ENCODE measurements at places on chromosomes 2 and 18.

DNA sequence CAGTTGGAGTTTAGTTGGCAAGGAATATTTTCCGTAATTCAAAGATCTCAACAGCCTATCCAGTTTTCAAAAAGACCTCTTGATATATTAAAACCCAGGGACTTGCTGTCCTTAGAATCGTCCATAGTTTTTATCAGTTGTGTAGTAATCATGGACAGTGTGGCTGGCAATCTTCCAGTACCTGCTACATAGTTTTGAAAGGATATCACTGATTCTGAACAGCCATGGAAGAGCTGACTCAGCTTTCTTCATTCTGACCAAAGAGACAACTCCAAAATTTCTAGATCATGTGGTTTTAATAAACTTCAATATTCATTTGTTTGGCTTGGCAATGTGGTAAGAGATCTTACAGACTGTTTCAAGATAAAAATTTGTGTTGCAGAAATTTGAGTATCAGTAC lies 616.7 kb downstream of the TDRD15 start:
- no peak for DNase-seq

GRCh38 chr2:107285621-107286299 lies 399.8 kb upstream of the ST6GAL2 start:
- no peak for DNase-seq

DNA sequence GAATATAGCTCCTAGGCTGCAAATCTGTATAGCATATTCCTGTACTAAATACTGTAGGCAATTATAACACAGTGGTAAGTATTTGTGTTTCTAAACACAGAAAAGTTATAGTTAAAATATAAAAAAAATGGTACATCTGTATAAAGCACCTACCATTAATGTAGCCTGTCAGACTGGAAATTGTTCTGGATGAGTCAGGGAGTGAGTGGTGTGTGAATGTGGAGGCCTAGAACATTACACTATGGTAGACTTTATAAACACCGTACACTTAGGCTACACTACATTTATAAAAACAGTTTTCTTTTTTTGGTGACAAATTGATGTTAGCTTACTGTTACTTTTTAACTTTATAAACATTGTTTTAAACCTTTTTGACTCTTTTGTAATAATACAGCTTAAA lies 226.3 kb downstream of the CCDC85A start:
- DNase-seq, result no peak

DNA sequence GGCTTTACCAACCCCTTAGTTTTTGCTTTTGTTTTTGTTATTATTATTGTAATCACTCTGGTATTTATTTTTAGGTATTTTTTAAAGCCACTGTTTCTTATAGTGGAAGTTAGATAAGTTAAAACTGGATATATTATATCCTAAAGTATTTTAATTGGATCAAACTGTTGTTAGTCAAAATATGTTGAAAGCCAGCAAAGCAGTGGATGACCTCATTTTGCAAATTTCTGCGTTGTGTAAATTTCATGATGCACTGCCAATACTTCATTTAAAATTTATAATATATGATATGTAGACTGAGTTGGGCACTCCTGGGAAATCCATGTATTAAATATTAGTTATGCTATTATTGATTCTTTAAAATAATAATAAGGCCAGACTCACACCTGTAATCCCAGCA lies 661.7 kb upstream of the NRXN1 start:
- no peak for DNase-seq

- no peak for DNase-seq
These were observed 19.8 kb downstream of the ODC1 start for GRCh38 chr2:10428355-10428754.

GRCh38 chr2:65478498-65479135 lies 46.2 kb upstream of the SPRED2 start:
- DNase-seq, result no peak

Data from cortex of kidney (tissue), 1 donor.